ENCODE measurements at places on chromosomes 2 and 18. TPM values are rescaled to one million over a fixed set of nuclear protein-coding genes. Genes with fewer than 3 reads are reported as not detected.

Gene CFAP65
- total RNA-seq: not detected

Gene COLEC11
- total RNA-seq: 0.43 TPM

Gene TSPYL6
- not detected for total RNA-seq

Gene ZRANB3
- total RNA-seq: 5.0 TPM

Gene MC4R
- total RNA-seq: not detected

Gene KCNG2
- not detected for total RNA-seq

Gene MLPH
- total RNA-seq: 0.47 TPM

Gene GEN1
- total RNA-seq: 14.1 TPM

Gene SCN2A
- total RNA-seq: 0.05 TPM

Gene DCDC2C
- total RNA-seq: not detected

Gene RAB6C
- total RNA-seq: not detected

Gene DSC3
- not detected for total RNA-seq

Gene ZNF385B
- total RNA-seq: not detected

Gene AQP12B
- not detected for total RNA-seq

Gene SERPINB3
- not detected for total RNA-seq

Gene SERPINB11
- total RNA-seq: not detected

Gene RESP18
- total RNA-seq: not detected

Gene ACKR3
- total RNA-seq: 0.33 TPM
